ENCODE measurements at places on chromosomes 1 and 21.

DNA sequence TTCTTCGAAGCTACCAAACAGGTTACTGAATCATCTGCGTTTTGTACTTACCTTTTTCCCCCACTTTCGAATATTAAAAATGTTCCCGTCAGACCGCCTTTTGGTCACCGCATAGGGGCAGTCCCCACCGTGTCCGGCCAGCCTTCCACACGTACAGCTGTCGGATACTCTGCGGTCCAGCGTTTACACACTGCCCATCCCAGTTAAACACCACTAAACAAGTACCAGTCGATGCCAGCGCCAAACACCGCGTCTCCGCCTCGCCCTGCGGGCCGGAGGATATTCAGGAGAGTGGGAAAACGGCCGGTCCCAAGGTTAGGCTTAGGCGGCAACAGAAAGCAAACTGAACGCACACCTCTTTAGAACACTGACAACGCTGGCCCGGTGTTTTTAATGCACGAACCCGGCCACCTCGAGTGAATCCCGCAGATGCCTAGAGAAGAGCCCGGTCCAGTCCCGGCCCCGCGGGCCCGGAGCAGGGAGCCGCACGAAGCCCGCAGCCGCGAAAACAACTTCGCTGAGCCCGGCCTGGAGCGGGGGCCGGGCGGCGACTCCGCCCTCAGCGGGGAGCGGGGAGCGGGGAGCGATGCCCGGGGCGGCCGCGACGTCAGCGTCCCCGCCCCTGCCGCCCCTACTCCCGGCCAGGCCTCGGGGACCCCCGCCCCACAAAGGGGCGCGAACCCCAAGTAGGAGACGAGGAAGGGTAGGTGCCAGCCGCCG is 730 bp upstream of the PHF13 start:
- no peak for DNase-seq

DNA sequence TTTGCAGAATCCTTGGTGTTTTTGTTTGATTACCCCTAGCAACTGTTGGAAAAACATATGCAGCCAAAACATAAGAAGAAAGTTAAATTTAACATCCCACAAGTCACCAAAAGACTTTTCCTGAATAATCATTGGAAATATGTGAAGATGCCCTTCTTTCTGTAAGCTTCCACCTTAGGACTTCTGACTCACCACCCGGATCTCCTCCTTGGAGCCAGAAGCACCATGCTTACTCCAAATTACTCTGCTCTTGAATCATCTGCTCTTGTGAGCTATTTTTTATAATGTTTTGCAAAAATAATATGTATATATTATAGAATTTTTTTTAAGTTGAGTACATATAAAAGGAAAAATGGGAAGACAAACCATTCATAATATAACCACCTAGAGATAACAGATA is 391.7 kb downstream of the KCTD3 start:
- no peak for DNase-seq

DNA sequence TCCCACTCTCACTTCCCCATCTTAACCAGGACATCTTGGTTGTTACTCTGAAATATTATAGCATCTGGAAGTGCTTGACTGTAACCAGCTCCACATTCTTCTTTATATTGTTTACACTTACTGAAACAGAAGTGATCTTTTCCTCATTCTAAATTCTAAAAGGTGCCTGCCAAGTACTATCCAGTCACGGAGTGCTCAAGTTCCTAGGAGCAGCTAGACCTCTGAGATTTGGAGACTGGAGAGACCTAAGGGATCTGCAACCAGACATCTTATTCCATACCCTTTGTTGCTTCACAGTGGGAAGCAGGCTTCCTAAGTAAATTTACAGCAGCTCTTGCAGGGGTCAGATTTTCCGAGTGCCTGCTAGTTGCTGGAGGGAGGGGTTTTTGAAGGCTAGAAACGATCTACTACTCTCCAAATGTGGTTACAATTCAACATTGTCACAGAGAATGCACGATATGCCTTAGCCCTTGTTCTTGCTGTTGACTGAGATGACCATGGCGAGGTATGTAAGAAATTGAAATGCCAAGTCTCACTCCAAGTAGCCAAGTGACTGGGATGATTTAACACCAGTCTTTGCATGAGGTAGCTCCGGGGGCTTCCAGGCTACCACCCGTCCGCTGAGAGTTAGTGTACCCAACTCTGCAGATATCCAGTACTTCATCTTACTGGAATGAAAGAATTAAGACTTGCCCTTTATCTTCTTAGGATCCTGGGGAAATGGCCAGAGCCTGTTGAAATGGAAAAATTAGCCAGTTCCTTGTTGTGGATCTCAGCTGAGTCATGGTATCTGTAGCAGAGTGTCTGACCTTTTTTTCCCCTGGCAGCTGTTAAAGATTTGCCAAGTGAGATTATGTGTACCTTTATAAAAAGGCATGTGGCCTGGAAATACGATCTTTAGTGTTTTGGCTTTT is 150.8 kb downstream of the MAST2 start:
- DNase-seq, result no peak

- DNase-seq, result no peak
These were observed 25.5 kb downstream of the UTS2 start for GRCh38 chr1:7827126-7827955.

- DNase-seq, result no peak
These were observed 6.8 kb upstream of the DPH2 start for GRCh38 chr1:43963006-43963405.

DNA sequence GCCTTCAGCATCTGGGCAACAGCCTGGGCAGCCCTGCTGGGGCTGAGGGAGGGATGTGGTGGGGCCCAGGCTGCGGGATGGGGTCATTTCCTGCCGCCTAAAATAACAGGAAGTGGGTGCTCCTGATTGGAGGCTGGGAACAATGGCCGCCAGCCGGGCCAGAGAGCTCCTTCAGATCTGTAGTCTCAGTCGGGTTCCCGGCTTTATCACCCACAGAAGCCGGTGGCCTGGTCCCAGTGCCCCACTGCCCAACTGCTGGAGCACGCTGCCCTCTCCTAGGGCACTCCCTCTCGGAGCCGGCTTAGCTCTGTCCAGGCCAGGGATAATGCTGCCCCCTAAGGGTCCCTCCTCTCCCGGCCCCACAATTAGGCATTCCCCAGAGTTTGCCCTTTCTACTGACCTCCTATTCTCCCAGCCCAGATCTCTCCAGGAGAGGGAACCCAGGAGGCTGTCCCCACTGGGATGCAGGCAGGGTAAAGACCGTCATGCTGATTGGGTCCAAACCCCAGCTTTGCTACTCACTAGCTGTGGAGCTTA is 5.1 kb downstream of the MAP7D1 start:
- no peak for DNase-seq

DNA sequence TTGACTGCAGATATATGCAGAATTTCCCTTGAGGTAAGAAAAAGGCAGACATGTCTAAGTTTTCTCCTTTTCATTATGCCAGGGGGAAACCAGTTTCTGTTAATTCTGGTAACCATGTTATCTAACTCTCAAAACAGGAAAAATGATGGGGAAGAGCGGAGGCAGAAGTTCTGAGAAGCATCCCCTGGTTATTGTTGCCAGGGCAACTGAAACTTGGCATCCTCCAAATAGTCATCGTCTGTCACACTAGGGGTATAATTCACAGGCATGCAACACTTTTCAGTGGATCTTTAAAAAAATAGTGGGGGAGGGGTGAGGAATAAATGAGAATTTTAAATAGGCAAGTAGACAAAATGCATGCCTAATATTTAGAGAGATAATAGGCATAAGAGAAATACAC is 715.3 kb upstream of the CXADR start:
- DNase-seq, result no peak

- DNase-seq, result no peak
These were observed 34.9 kb downstream of the TRIM11 start for GRCh38 chr1:228371741-228372182.

GRCh38 chr1:46175243-46175642 is 356 bp downstream of the TSPAN1 start:
- no peak for DNase-seq

DNA sequence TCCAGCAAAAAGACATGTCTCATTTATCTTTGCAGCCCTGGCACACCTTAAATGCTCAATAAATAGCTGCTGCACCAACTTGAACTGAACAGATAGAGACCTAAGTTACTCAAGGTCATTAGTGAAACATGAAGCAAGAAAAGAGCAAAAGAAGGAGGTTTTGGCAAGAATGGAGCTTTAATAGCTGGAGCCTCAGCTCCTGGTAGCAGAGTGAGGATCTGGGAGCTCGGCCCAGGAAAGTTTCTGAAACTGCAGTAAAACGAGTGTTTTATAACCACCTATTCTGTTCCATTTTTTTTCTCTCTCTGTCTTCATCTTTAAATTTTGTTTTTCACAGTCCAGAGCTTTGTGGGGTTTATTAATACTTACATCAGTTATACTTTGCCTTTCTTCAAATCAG is 207.5 kb downstream of the SETD4 start:
- no peak for DNase-seq

Measured in NK-92 treated with Interleukin-12 subunit alpha and Interleukin-12 subunit beta, amount 100 ng/mL, for 24 hours (cell line).